ENCODE measurements at places on chromosomes 4 and X. TPM values are rescaled to one million over a fixed set of nuclear protein-coding genes. Genes with fewer than 3 reads are reported as not detected.

DNA sequence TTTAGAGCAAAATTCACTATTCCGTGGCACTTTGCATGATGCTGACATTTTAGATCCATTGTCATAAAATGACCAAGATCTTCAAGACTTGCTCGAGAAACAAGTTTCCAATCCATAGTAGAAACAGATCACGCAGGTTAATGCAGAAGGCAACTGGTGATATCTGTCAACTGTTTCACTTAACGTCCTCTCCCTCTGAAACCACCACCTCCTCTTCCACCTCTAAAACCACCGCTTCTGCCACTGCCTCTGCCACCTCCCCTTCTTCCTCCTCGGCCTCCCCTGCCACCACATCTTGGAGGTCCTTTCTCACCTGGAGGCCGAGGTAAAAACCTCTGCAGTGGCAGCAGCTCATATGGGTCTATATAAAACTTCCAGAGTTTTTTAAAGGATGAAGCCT, 84.6 kb upstream of the IRF2 start:
- no peak for DNase-seq

PLS3 gene
- 2.9 TPM for polyA plus RNA-seq

DNA sequence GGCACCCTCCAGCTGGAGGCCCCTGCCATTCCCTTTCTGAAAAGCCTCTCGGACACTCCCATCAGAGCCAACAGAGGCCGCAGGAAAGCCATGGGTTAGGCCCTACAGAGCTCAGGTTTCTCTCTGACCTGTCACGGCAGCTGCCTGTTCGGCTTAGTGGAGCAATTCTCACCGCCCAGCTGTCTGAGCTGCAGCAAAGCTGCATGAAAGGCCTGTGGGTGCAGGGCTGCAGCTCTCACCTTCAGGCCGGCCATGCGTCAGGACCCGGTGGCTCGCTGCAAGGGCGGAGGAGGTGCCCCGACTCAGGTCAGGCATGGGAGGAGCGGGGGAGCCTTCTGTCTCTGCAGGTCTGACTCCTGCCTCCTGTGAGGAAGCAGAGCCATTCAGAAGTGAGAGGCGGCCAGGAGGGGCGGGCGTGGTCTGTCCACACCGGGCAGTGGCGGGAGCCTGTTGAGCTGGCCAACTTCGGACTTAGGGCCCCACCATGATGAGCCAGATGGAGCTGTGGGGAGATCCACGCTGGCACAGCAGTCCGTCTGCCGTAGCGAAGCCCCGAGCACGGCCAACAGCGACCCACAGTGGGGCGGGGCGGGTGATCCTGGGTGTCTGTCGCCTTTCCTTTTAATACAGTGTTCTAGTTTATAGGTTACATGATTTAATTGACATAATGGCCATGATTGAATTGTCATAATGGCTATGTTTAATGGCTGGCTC, 23.4 kb downstream of the PDE6B start:
- no peak for DNase-seq

DNA sequence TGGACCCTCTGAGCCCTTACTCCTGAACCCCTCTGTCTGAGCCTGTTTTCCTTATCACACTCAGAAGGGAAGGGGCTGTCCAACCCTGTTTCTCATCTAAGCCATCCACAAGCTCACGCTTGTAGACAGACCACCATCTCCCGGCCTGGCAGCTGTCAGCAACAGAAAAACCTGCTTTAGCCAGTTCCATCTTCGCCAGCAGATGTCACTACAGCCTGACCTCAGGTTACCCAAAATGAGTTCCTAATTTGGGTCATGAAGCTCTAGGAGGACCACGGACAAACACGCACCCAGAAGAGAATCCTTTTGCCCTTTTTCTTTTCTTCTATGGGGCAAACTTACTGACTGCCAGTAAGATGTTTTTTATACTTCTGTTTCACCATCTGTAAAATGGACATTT, 445.4 kb downstream of the BCOR start:
- no peak for DNase-seq

DNA sequence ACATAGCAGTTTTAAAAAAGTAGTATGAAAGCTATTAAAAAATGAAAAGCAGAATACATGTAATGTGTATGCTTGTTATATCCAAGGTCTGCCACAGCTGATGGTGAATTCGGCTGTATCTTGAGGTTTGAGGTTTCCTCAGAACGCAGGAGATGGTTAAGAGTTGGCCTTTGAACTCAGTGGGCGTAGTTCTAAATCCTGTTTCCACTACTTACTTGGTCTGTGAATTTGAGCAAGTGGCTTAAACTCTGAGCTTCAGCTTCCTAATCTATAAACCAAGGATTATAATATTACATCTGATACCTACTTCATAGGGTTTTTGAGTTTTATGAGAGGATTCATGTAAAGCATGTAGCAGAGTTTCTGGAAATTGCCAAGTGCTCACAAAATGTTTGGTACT, 125.2 kb downstream of the STIM2 start:
- peak; percentile 50 for DNase-seq

ALPK1 gene
- polyA plus RNA-seq: 1.1 TPM

RBM46 gene
- not detected for polyA plus RNA-seq

GRCh38 chr4:26807330-26807729, 53.3 kb upstream of the STIM2 start:
- DNase-seq: no peak

DNA sequence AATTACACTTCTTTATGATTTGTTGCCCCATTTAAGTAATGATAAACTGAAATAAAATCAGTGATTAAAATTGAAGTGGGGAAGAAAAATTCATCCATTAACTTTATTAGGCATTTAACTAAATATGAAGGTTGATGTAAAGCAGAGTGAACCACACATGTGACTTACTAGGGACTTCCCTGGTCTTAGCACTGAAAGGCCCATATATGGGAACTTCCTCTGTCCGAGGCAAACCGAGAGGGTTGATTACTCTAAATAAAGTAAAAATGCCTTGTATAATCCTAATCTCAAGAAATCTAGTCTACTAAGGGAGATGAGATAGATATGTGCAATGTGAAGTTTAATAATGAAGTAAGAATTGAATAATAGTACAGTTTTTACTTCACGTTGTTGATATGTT, 403.9 kb upstream of the RPS6KA3 start:
- no peak for DNase-seq

- no peak for DNase-seq
These were observed 213.2 kb upstream of the ZFP42 start for GRCh38 chr4:187782286-187782824.

GRCh38 chr4:153534792-153535629, 68.9 kb downstream of the TMEM131L start:
- DNase-seq: no peak

DNA sequence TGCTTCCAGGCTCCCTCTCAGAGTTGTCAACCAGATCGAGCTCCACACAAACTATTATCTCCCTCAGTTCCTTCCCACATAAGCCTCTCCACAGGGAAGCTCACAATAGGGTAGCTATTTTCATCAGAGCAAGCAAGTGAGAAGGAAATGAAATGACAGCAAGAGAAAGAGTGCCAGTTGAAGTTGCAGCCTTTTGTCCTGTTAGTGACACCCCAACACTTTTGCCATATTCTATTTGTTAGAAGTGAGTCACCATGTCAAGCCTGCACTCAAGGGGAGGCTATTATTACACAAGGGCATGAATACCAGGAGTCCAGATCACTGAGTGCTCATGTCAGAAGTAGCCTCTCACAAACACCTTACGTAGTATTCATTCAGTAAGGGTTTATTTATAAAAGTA, 266.3 kb upstream of the NOCT start:
- no peak for DNase-seq

GRCh38 chr4:145170223-145170622, 10.2 kb downstream of the OTUD4 start:
- no peak for DNase-seq

DNA sequence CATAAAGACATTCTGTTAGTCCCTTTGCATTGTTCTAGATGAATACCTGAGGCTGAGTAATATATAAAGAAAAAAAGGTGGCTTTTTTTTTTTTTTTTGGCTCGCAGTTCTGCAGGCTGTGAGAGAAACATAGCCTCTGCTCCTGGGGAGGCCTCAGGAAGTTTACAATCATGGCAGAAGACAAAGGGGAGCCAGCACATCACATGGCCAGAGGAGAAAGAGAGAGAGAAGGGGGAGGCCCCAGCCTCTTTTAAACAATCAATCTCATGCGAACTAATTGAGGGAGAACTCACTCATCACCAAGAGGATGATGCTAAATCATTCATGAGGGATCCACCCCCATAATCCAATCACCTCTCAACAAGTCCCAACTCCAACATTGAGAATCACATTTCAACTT, 364.0 kb upstream of the EPHA5 start:
- DNase-seq: no peak

DNA sequence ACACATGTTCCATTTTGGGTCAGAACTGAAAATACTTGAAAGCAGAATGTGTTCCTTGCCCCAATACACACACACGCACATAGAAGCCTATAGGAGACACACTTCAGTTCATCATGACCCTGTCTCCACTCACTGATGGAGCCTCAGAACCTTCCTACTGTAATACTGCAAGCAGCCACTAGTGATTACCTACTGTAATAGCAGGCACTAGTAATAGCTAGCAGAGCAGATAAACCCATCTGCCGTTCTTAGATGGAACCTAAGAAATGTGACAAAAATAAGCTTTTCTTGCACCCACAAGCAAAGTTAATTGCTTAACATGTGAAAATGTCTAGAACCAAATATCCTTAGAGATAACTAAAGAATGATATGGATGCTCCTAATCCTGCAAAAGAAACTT, 13.6 kb downstream of the AMTN start:
- DNase-seq: no peak

TREX2 gene
- polyA plus RNA-seq: 1.00 TPM

STS gene
- polyA plus RNA-seq: 0.54 TPM

OTC gene
- not detected for polyA plus RNA-seq

CACNA1F gene
- not detected for polyA plus RNA-seq

DNA sequence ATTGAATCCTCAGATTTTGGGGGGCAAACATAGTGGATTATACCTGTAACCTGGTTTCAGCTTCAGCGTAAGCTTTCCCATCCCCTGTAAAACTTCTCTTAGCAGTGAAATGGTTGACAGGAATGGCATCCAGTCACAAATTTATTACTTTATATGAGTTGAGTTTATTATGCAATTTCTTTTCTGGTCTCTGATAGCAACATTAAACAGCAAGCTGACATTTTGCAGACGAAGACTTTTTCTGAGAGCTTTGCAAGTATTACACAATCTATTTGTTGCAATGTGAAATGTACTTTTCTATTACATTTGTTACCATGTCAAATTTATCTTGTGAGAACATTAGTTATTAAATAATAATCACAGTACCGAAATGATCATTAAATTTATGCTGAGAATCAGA, 60.6 kb downstream of the GSPT2 start:
- no peak for DNase-seq

- peak; percentile 7 for DNase-seq
These were observed 50.3 kb upstream of the STPG2 start for GRCh38 chr4:98193459-98194105.

TEX13C gene
- not detected for polyA plus RNA-seq

GRCh38 chr4:74304095-74304625, 4.1 kb upstream of the EPGN start:
- DNase-seq: no peak

DNA sequence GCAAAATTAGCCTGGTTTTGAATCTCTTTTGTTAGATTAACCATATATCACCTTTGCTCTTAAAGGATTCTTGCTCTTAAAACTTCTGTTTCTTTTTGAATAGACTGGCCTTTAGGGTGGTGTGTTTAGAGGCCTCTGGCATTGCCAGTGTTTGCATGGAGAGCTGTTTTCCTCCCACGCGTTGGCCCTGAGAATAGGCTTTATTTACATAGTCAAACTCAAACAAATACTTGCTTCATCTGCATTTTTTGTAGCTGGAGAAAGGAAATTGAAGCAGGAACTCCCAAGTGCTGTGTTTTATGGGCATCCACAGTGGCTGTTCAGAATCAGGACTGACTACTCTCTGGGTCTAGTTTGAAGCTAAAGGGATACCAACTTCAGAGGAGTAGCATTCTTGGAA, 2.7 kb downstream of the SHROOM2 start:
- DNase-seq: no peak

DNA sequence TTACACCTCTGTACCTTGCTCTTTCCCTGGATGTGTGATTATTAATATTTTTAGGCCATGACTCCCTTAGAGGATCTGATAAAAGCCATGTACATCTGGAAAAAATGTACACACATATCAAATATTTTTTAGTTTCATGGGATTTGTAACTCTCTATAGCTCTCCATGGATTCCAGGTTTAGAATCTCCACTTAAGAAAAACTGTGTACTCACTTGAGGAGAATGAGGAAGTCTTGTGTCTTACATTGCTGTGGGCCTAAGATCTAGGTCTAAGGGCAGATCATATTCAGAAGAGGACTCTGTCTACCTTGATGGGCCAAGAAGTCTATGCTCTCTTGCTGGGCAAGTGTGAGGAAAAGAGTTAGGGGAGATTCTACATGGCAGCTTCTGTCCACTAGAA, 98.0 kb downstream of the RRAGB start:
- DNase-seq: no peak

DNA sequence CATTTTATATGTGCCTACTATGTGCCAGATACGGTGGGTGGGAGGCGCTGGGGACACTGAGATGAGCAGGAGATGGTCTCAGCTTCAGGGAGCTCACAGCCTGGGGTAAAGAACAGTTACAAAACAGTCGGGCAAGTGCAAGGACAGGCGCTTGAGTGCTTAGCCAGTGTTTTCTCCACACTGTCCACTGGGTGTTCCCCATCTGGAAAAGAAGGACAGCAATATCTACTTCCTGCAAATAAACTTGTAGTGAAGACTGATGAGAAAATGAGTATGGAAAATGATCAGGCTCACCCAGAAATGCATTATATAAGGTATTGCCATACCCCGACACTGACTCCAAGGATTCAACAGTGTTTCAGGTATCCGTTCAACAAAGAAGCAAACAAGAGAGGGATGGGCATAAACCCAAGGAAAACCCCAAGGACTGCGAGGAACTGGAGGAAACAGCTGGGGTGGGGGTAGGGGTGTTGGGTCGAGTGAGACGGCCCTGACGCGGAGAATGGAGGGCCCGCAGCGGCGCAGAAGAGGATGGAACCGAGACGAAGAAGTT, 835 bp downstream of the TMEM185A start:
- peak; percentile 5 for DNase-seq

GRCh38 chr4:87559090-87559837, 30.1 kb upstream of the SPARCL1 start:
- DNase-seq: no peak

- DNase-seq: peak; percentile 3
These were observed 5.7 kb upstream of the GPR174 start for GRCh38 chrX:79138658-79139241.

GRCh38 chr4:84058201-84058600, 440.9 kb downstream of the NKX6-1 start:
- DNase-seq: no peak

ARMCX2 gene
- 0.10 TPM for polyA plus RNA-seq

- DNase-seq: no peak
These were observed 59.8 kb downstream of the CPLX1 start for GRCh38 chr4:766152-766515.

GRCh38 chr4:173883821-173884220, 353.8 kb upstream of the HAND2 start:
- DNase-seq: no peak

CT55 gene
- not detected for polyA plus RNA-seq

HTN3 gene
- not detected for polyA plus RNA-seq
